ENCODE measurements at places on chromosomes 1 and 21. TPM values are rescaled to one million over a fixed set of nuclear protein-coding genes. Genes with fewer than 3 reads are reported as not detected.

C1orf167 gene
- 2.1 TPM for total RNA-seq

- no peak for DNase-seq
Observed at GRCh38 chr1:9836632-9836960, 12.8 kb upstream of the CLSTN1 start.

DNA sequence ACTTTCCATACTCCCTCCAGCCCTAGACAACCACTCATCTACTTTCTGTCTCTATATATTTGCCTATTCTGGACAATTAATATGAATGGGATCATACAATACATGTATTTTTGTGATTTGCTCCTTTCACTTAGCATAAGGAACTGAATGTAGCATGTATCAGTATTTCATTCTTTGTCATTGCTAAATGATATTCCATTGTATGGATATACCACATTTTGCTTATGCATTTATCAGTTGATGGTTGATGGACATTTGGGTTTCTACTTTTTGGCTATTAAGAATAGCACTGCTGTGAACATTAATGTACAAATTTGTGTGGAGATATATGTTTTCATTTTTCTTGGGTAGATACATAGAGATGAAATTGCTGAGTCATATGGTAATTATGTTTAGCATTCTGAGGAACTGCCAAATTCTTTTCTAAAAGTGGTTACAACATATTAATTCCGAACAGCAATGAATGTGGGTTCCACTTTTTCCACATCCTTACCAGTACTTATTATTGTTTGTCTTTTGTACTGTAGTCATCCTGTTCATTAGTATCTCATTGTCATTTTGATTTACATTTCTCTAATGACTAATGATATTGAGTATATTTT lies 121.0 kb downstream of the LRRC40 start:
- DNase-seq, result no peak

GRCh38 chr21:38467911-38468310 lies 30.4 kb downstream of the ERG start:
- no peak for DNase-seq

- DNase-seq, result no peak
Observed at GRCh38 chr1:27122652-27123051, 32.3 kb downstream of the SLC9A1 start.

- no peak for DNase-seq
Observed at GRCh38 chr1:116878804-116879477, 30.8 kb upstream of the PTGFRN start.

DNA sequence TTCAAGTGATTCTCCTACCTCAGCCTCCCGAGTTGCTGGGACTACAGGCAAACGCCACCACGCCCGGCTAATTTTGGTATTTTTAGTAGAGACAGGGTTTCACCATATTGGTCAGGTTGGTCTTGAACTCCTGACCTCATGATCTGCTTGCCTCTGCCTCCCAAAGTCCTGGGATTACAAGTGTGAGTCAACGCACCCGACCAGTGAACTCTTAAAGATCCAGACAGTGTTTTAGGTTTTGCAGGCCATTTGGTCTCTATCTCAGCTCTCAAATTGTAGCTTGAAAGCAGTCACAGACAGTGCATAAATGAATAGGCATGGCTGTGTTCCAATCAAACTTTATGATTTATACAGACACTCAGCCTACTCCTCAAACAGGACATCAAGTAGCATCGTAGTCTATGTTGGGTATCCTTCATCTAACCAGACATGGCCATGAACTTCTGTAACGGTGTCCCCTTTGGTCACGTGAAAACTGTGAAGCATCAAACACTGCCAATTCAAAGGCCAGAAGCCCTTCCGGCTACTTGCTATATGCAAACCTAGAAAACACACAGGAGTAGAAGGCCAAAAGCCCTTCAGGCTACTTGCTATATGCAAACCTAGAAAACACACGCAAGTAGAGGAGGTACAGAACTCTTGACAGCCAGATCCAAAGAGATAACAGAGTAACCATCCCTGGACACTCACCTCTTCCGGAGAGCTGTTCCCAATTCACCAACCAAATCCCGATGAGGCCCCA lies 3.1 kb downstream of the FUCA1 start:
- DNase-seq, result no peak

PPM1J gene
- 2.1 TPM for total RNA-seq

- no peak for DNase-seq
Observed at GRCh38 chr1:91924146-91924545, 25.1 kb upstream of the BRDT start.

MX2 gene
- total RNA-seq, result 17.6 TPM

DNA sequence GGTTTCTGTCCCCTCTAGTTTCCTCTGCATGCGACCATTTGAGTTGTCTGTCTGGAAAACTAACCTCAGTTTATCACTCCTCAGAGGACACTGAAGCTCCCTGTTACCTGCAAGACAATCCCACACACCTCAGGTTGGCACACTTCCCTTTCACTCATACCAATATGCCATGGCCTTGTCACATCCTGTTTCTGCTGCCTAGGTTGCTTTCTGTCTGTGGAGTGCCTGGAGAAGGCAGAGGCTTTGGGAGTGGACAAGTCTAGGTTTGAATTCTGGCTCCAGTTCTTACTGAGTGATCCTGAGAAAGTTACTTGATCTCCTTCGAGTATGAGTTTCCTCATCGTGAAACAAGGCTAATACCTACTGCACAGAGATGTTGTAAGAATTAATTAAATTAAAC lies 171.5 kb upstream of the CACYBP start:
- DNase-seq, result no peak

GRCh38 chr1:174996476-174996875 lies 3.3 kb upstream of the CACYBP start:
- DNase-seq, result no peak
